ENCODE measurements at places on chromosomes 11 and 22. TPM values are rescaled to one million over a fixed set of nuclear protein-coding genes. Genes with fewer than 3 reads are reported as not detected.

The SERPING1 gene
- not detected for total RNA-seq

The API5 gene
- total RNA-seq, result 93.1 TPM

The SNX15 gene
- 14.5 TPM for total RNA-seq

The CBLIF gene
- not detected for total RNA-seq

The WNT7B gene
- total RNA-seq, result 0.05 TPM

The DDI1 gene
- not detected for total RNA-seq

The UQCR10 gene
- 107 TPM for total RNA-seq

The PRDX5 gene
- 152 TPM for total RNA-seq

The KRTAP5-2 gene
- not detected for total RNA-seq

The PDGFB gene
- total RNA-seq, result 2.9 TPM

The DNAJB7 gene
- total RNA-seq, result not detected

The TMEM121B gene
- 0.10 TPM for total RNA-seq

The CHCHD10 gene
- 118 TPM for total RNA-seq

The CADM1 gene
- not detected for total RNA-seq

The DDTL gene
- total RNA-seq, result 1.9 TPM

The LRRC4C gene
- total RNA-seq, result not detected

The LMO2 gene
- total RNA-seq, result not detected

The C22orf15 gene
- 1.8 TPM for total RNA-seq

The LRP5 gene
- 14.1 TPM for total RNA-seq

The PTPRCAP gene
- total RNA-seq, result 131 TPM

Data from activated naive CD4-positive, alpha-beta T cell treated with anti-CD3 and anti-CD28 coated beads, Interleukin-2, amount 50 U/mL, for 72 hours (primary cell).